NCI-H2029 (cell line): ENCODE measurements at places on chromosomes 5 and 9.

GRCh38 chr9:134551644-134552348 lies 89.8 kb upstream of the COL5A1 start:
- no peak for DNase-seq

DNA sequence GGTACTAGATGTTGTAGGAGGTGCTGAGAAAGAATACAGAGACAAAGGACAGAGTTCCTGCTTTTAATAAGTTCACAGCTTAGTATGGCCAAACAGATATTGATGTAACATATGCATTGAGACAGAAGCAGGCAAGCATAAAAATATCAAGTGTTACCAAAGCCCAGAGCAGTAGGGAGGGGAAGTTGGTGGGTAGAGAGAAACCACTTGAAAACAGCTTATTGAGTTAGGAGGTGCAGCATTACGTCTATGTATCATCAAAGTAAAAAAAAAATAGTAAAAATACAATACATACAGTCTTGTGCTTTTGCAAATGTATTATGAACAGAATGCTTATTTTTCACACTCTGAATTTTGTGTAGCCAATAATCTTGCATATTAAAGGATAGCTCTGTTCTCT lies 441.8 kb upstream of the SGCD start:
- DNase-seq = no peak

- no peak for DNase-seq
Measured at GRCh38 chr5:156367597-156367996, 40.6 kb downstream of the SGCD start.

GRCh38 chr9:136995772-136996311 lies 526 bp downstream of the CLIC3 start:
- DNase-seq = peak; percentile 61

GRCh38 chr9:94912700-94913249 lies 186.3 kb downstream of the AOPEP start:
- DNase-seq = no peak

DNA sequence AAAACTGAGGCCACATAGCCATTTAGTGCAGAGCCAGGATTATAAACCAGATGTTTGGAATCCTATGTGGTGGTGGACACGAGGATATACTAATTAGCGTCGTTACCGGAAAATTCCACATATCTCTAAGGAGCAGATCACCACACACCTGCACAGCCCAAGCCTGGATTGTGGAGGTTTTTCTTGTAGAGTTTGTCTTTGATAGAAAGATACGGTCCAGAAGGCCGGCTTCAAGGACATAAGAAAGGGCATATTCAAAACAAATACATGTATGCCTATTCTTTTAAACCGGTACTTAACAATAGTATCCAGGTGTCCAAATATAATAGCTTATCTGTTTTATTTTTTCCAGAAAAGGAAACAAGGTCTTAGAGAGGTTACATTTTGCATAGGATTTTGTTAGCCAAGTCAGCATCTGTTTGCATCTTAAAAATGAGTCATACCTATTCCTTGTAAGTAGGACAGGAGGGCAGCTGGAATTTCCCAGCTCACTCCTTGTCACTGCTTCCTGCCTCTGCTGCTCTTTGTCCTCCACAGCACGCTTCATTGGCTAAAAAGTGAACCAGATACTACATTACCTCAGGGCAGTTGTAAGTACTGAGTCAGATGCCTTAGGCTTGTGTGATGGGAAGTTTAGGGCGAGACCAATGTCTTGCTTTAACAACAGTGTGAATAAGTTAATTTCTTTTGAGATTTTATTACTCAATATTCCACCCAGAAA lies 3.6 kb downstream of the TMC1 start:
- DNase-seq = no peak

DNA sequence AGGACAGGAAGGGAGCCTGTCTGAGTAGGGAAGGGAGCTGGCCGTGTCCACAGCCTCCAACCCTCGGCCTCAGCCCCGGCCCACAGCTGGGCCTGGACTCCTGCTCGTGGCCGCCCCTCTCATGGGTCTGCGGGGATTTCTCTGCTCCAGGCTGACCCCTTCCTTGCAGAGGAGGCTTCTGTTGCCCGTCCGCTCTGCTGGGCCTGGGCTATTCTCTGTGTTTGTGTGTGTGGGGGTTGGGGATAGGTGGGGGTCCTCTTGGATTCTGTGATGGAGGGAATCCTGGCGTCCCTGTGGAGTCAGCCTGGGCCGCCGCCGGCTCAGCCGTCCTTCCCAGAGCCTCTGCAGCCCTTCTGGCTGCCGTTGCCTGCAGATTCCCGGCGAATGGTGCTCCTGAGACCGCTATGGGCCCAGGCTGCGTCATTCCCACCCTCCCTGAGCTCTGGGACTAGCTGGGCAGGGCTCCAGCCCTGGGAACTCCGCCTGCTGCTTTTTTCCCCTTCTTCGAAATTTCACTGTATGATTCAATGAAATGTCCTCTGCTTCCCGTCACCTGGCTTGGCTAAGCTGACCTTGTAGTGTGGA lies 64.2 kb downstream of the FGF18 start:
- no peak for DNase-seq

- no peak for DNase-seq
Measured at GRCh38 chr9:130971294-130971849, 32.3 kb upstream of the FIBCD1 start.

DNA sequence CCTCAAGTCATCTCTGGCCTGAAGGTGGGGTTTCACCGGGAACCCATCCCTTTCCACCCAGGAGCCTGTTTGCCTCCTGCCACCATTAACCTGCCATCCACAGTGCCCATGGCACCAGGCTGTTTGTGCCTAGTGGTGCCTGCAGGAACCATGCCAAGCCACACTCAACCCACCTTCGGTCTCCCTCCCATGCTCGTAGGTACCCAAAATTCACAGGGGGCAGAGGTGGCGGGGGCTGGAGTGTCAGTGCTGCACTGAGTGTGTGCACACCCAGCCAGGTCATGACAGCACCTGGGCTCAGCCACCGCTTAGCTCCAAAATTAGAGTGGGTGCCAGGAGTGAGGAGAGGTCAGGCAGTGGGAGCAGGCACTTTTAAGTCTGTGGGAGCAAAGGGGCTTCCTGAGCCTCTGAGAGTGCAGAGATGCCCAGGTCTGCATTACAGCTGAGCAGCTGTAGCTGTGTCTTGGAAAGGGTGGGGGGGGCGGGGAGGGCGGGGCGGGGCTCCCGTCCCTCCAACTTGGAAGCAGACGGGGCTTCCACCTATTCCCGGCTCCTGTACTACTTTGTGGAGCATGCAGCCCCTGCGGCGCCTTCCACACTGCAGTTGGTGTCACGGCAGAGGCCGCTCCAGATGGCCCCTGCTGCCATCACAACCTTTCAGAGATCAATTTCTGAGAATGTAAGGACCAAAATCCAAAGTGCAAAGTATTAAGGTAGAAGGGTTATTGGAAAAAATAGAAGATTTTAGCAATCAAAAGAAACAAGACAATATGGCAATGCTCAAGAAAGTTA lies 2396.8 kb upstream of the C9orf72 start:
- DNase-seq = no peak

DNA sequence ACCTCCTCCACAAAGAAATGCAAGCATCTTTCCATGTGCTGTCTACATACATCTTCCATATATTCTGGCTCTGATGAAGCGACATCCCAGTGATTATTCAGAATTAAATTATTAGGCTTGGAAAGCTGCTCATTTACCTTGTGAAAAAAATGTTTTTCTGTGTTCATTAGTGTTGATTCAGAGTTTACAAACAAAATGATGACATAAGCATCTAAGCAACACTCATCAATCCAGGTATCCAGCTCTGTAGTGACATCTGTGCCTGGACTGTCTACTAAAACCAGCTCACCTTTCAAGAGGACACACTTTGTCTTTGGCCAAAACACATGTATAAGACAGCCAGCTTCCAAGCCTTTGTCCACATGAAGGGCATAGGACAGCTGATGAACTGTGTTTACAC lies 51.1 kb upstream of the SPATA31C2 start:
- no peak for DNase-seq

DNA sequence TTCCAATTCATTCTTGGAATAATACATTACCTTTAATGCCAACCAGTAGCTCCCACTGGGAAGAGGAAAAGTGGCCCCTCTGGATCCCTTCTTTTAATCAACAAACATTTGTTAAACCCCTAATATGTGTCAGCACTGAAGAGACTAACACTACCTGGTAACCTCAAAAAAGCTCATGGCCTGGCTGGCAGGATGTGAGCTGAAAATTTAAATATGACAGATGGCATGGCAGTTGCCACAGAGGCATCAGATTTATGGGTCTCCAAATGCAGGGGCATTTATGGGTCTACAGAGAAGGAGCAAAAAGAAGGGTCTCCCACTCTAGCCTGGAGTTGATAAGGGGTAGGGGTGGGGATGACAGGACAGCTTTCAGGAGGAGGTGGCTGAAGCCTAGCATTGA lies 12.5 kb downstream of the DNAH5 start:
- DNase-seq = no peak

GRCh38 chr9:128484686-128485413 lies 19.7 kb upstream of the GLE1 start:
- no peak for DNase-seq

DNA sequence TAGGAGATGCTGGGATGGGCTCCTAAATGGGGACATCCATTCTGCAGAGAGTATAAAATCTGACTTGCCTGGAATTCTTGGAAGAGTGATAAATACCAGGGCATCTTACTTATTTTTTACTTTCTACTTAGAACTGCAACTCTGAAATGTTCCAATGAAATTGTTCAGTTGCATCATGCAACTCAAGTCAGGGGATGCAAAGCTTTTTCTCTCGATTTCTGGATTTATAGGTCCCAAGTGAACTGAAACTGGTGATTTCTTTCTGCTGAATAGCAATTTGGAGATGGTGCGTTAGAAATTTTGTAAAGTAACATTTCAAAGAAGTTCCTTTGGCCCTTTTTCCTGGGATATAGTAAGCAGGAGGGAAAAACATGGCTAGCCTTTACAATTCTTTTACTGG lies 238.4 kb upstream of the CD180 start:
- DNase-seq = no peak

DNA sequence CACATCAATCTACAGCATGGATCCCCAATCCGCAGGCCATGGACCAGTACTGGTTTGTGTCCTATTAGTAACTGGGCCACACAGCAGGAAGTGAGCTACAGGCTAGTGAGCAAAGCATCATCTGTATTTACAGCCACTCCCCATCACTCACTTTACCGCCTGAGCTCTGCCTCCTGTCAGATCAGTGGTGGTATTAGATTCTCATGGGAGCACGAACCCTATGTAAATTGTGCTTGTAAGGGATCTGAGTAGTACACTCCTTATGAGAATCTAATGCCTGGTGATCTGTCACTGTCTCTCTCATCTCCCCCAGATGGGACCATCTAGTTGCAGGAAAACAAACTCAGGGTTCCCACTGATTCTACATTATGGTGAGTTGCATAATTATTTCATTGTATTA lies 212.7 kb upstream of the FAM174A start:
- no peak for DNase-seq

GRCh38 chr9:93059011-93059714 lies 662 bp downstream of the SUSD3 start:
- DNase-seq = no peak

DNA sequence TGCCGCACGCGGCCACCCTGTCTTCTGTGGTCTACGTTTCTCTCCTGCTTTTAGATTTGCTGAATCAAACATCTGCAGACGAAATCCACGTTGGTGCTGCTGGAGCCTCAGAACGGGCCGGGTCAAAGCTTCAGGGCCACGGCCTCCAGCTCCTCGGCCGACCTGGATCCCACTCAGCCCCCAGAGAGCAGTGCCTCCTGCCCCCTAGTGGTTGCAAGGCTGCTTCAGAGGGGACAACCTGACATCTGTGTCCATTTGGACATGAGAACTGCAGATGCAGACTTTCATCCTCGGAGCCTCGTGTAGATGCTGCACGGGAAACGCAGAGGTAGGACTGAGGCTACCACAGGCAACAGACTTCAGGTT lies 23.0 kb upstream of the SLC6A3 start:
- DNase-seq = no peak

- no peak for DNase-seq
Measured at GRCh38 chr9:86828631-86829030, 118.7 kb downstream of the GAS1 start.

- peak; percentile 42 for DNase-seq
Measured at GRCh38 chr5:6527749-6528455, 79.2 kb downstream of the UBE2QL1 start.

GRCh38 chr5:32713770-32714381 lies 2.8 kb downstream of the NPR3 start:
- DNase-seq = no peak

DNA sequence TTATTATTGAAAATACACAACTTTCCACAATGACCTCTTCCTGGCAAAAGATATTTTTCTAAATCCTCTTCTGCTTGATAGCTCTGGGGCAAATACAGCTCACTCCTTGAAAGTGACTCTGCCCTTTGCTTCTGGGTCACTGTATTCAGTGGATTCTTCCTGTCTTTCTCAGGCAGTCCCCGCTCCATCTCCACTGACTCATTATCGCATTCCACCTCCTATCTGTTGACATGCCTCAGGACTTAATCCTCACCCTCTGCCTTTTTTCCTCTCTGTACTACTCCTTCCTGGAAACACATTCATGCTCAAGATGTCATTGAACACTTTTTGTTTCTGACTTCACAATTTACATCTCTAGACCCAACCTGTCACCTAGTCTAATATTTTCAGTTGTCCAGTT lies 8.4 kb upstream of the RGS7BP start:
- no peak for DNase-seq

GRCh38 chr5:177494346-177495195 lies 2.8 kb downstream of the PDLIM7 start:
- DNase-seq = no peak

GRCh38 chr5:135103575-135103853 lies 69.5 kb upstream of the PITX1 start:
- no peak for DNase-seq

- DNase-seq = no peak
Measured at GRCh38 chr5:99926463-99926862, 608.7 kb upstream of the FAM174A start.

GRCh38 chr5:64161420-64161819 lies 4.2 kb upstream of the RNF180 start:
- no peak for DNase-seq

- no peak for DNase-seq
Measured at GRCh38 chr5:104412649-104413240, 850.2 kb upstream of the NUDT12 start.

DNA sequence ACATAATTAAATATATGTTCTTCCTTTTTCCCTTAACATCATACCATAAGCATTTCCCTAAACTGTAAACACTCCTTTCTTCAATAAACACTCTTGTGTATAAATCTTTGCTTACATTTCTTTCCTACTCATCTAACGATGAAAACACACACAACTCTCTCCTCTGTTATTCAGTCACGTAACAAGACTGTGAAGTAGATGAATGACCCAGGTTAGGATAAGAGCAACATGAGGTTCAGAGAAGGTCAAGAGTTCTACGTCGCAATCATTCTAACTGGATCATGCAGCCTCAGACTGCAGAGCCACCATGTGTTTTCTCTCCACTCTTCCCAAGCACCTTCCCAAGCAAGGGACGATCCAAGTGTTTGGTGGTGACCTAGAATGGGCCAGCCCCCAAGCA lies 70.5 kb upstream of the SPTLC1 start:
- DNase-seq = no peak

DNA sequence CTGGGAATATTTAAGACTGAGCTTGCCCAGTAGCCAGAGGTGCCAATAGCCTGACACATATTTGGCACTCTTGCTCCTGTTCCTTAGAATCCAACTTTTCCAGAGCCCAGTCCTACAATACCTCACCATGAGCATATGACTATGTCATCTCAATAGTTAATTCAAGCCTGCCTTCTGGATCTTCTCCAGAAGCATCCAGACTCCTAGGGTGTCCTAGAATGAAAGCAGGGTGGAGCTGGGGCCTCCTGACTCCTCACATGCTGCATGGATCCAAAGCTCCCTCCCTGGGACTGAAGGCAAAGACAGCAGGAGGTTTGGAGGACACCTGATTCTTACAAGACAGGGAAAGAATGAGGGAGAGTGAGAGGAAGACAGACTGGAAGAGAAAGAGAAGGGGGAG lies 37.9 kb downstream of the SH3TC2 start:
- DNase-seq = no peak

GRCh38 chr5:9977070-9977469 lies 272.6 kb downstream of the ATPSCKMT start:
- no peak for DNase-seq
